ENCODE measurements at places on chromosomes 12 and 14.

- no peak for DNase-seq
These were observed 110.2 kb downstream of the NEDD1 start for GRCh38 chr12:97017213-97017612.

GRCh38 chr14:69354383-69355153, 43.5 kb downstream of the ERH start:
- peak; percentile 29 for DNase-seq

- DNase-seq: no peak
These were observed 92.4 kb downstream of the TMTC1 start for GRCh38 chr12:29691161-29691854.

- DNase-seq: no peak
These were observed 2.4 kb upstream of the KRT7 start for GRCh38 chr12:52230364-52231281.

DNA sequence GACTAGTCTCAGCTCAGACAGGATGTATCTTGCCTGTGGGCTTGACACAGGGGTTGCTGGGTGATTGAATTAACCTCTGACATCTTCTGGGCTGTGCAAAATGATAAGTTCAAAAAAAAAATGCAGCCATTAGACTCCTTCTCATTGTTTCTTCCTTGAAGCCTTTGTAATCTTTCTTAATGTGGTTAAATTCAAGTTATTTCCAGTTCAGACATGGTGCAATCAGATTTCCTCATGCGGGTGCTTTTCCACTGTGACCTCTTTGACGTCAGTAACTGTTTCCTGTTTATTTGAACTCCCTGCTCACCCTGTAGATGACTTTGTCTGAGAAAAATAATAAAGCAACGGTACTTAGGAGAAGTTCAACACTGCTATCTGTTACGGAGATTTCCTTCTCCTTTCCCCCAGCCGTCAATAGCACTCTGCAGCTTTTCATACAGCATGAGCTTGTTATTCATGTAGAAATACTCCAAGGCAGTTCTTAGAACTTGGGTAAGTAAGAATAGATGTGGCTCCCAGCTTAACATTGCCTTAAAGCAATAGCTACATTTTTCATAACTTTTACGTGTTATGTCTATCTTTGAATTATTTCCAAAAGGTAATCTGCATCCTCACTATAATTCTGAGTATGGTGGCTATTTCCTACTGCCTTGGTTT, 155.5 kb downstream of the PRKCH start:
- no peak for DNase-seq

- peak; percentile 22 for DNase-seq
These were observed 203.4 kb downstream of the KIF26A start for GRCh38 chr14:104341532-104342434.

All from NCI-H1694 (cell line).